ENCODE measurements at places on chromosomes 5 and 9.

- no peak for DNase-seq
Observed at GRCh38 chr5:27328480-27328879, 290.1 kb upstream of the CDH9 start.

- DNase-seq: no peak
Observed at GRCh38 chr9:136280535-136281315, 23.2 kb downstream of the CCDC187 start.

DNA sequence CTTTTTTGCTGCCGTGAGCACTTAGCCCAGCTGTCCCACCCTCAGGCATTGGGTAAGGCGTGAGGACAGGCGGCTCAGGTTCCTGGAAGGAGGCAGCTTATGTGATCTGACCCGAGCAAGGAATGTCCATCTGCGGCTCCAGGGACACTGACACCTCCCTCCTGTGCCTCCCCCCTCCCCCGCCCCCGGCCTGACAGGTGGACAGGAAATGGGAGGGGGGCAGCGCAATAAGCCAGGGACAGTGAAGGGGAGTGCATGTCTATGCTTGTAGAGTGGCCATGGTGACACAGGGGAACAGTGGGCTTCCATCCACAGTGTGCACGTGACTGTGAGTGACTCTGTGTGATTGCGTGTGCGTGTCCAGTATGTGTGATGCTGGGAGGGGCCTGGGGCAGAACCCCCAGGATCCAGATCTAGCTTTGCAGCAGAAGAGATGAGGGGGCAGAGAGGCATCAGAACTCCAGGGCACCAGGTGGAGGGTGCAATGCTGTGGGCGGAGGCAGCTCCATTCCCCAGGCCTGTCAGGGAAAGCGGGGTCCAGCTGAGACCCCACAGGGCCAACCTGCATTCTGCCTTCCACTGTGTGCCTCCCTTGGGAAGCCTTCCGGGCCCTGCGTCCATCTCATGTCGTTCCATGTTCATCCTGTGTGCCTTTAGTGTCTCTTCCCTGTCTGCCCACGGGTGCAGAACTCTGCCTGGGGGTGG lies 30.5 kb downstream of the CNTFR start:
- no peak for DNase-seq

GRCh38 chr9:126561582-126561981 lies 52.1 kb upstream of the LMX1B start:
- DNase-seq: no peak

DNA sequence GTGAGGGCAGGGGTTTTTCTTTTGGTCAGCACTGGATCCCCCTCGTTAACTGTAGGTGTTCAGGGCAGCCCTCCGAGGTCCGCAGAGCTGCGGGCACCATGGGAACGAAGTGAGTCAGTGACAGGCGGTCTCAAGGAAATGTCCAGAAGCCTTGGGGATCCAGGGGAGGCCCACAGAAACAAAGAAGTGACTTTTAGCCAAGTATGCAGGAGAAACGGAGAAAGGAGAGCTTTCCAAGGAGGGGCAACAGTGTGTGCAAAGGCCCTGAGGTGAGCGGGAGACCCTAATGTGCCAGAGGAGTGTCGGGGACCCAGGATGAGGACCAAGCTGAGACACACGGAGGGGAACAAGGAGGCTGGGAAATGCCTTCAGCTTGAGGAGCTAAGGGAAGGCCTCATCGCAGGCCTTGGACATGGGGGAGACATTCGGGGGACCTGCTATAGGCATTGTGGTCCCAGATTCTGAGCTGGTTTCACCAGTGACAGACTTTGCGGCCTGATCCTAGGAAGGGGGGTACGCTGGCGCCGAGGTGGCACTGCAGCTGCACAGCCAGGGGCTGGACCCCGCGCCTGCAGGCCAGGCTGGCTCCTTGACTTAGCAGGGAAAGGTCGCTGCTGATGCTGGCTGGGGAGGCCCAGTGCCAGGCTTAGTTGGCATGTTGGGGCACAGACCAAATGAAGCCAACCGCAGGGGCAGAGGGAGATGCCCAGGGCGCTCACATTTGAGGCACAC lies 3.3 kb downstream of the LTC4S start:
- no peak for DNase-seq

DNA sequence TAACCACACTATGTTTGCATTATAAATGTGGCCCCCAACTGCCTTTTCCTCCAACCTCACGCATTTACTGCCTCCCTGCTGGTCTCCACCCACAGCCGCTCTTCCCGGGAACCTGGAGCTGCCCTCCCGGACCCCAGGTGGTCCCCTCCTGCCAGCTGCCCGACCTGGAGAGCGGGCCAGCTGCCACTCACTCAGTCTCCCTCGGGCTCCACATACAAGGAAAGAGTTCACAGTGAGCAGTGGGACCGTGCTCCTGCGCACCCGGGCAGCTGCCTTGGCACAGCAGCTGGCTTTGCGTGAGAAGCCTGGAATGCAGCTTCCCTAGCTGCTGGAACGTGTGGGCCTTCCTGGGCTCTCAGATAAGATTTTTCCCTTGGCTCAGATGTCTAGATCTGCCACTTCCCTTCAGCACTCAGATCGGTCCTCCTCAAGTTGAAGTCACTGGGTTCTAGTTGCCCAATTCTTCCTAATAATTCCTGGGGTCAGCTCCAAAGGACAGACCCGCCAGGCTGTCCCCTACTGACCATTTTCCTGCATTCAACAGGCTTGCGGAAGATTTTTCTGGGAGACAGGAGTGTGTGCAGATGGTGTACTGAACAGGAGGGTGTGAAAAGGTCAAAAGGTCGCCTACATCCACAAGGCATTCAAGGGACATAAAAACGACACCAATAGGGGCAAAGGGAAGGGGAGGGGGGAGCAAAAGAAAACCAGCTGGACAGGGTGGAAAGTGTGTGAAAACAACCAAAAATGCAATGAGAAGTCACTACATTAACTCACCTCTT lies 69.1 kb downstream of the MYO10 start:
- DNase-seq: no peak

- DNase-seq: no peak
Observed at GRCh38 chr9:91214086-91214485, 147.6 kb downstream of the AUH start.

DNA sequence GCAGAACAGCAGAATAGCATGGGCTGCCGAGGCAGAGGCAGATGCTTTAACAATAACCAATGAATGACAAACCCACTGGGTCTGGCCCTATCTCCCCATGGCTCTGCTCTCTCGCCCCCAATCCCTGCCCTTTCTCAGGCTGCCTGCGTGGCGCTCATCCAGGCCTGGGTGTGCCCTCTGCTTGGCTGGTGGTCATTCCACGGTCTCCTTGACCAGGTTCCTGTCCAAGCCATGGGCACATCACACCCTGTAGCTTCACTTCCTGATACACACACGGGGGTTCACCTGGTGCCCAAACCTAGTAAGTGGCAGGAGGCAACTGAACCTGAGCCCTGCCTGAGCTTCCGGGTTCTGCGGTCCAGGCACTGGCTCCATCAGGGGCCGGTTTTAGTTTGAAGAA lies 87.6 kb downstream of the DAP start:
- DNase-seq: no peak

- DNase-seq: no peak
Observed at GRCh38 chr9:2345013-2345412, 276.6 kb upstream of the VLDLR start.

GRCh38 chr5:113267361-113267900 lies 167.4 kb downstream of the TSSK1B start:
- no peak for DNase-seq

DNA sequence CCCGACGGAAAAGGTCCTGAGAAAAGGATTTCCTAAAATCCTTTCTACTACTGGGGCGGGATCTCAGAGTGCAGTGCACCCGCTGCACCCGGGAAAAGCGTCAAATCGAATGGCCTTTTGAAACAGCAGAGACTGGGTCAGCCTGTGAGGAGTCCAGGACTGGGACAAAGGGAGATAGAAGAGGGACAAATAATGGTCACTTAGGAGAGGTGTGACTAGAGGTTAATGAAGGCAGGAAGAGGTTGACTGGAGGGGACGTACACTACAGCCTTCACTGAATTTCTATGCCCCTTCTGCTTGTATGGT lies 1.5 kb downstream of the PLPPR1 start:
- no peak for DNase-seq

GRCh38 chr9:2215921-2216441 lies 200.8 kb downstream of the SMARCA2 start:
- DNase-seq: no peak

- no peak for DNase-seq
Observed at GRCh38 chr5:13606051-13606450, 338.4 kb downstream of the DNAH5 start.

DNA sequence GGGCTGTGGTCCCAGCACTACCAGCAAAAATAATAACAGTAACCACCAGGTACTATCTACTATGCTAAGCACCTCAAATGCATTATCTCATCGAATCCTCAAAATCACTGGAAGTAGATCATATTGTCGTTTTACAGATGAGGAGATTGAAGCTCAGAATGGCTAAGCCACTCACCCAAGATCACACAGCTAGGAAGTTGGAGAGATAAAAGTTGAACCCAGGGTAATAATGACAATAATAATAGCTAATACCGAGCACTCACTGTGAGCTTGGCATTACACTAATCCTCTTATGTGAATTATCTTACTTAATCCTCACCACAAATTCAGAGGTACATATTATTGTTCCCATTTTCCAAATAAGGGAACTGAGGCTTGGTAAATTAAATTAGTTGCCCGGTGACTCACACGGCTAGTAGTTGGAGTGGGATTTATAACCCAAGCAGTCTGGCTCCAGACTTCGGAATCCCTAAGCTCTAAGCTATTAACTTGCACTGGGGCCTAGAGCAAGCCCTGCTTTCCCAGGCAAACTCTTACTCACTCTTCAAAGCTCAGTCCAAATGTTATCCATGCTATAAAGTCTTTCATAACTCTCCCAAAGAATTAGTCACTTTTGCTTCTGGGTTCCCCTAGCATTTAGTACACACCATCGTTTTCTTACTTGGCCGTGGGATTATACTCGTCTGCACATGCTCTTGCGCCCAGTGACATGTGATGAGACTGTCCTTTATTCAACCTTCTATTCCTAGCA lies 3.8 kb downstream of the ARSI start:
- DNase-seq: no peak

GRCh38 chr5:117255211-117256027 lies 680.8 kb upstream of the SEMA6A start:
- no peak for DNase-seq

GRCh38 chr9:79371948-79372555 lies 199.7 kb upstream of the TLE4 start:
- no peak for DNase-seq

DNA sequence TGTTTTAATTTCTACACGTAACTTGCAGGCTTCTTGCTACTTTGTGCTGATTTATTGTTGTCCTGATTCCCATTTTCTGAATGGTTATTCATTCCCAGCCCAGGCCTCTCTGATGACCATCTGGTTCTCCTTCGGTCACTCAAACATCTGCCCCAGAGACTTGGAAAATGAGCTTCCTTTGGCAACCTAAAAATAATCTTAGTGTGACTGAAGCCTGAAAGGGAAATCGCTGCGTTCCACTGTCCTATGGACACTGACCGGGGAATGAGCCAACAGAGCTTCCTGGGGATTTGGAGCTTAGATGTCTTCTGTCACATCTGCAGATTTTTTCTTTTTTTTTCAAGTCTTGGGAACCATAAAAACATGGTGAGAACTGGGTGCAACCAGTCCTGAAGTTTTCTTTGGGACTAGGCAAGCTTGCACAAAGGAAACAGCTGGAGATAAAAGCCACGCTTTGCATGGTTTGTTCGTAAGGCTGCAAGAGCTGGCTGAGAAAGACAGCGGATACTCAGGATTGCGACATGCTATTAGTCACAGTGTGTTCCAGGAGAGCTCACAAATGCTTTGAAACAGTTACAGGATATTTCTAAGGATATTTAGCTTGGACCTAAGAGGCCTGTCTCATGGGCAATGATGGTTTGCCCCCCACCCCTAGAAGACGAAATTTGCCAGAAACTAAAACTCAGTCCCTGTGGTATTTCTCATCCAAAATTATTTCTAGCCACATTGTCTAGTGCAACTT lies 146.2 kb downstream of the GOLPH3 start:
- DNase-seq: no peak

DNA sequence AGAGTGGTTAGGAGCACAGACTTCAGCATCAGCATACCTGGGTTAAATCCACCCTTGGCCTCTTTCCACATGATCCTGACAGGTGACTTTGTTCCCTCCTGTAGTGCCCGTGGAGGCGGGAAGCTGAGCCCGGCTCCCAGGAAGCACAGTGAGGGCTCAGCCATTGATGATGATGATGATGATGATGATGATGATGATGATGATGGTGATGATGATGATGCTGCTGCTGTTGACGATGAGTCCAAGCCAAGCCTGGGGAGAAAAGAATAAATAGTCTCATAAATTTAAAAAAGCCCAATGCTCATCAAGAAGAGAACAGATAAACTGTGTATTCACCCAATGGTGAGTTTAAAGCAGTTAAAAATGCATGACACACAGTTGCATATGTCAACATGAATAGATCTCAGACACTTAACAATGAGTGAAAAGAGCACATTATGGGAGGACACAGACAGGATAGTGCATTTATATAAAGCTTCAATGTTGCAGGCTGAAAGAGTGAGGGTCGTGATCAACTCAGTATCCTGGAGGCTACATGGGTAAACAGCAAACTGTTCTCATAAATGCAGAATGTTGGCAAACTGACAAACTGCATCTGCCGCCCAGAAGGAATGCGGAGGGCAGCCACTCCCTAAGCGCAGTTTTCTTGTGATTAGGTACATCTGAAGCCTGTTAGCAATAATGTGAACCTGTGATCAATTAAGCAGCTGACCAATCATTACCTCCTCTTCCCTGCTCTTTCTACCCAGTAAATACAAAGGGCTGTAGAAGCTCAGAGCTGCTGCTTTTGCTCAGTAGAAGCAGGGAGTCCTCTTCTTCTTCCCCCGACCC lies 11.7 kb upstream of the CFAP157 start:
- DNase-seq: no peak

GRCh38 chr5:6659941-6660684 lies 26.9 kb downstream of the SRD5A1 start:
- no peak for DNase-seq

GRCh38 chr9:13268469-13268868 lies 11.0 kb downstream of the MPDZ start:
- no peak for DNase-seq

GRCh38 chr9:120937127-120937526 lies 10.5 kb upstream of the TRAF1 start:
- no peak for DNase-seq

GRCh38 chr5:174464504-174465165 lies 259.7 kb upstream of the MSX2 start:
- DNase-seq: no peak

DNA sequence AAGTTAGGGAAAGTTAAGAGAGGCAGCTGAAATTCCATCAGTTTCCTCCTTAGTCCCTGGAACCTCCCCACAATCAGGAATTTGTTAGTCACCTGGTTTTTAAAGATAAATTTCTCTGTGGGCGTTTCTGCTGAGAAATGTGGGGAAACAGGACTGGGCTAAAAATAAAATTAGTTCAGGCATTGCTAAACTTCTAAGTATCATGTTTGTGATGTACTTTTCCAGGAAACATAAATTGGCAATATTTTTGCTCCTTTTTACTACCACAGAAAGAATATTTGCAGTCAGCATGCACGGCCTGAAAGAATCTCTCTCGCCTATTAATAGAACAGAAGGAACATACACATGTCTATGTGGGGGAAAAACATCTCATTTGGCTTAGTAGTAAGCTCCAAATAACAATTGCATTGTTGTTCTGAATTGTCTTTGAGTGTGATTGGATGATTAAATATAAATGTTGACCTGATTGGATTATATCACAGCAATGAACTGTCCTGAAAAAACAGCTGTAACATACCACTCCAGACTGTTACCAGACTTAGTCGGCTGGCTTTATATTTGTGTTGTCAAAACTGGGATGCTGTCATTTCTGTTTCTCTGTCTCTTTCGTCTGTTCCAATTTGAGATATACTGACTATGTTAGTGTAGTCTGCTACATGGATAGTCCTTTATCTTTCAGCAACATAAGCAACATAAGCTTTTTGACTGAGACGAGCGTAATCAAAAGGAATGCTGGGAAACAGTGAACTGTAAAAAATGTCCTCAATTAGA lies 12.9 kb downstream of the TJP2 start:
- DNase-seq: no peak

Data from stimulated activated CD4-positive, alpha-beta T cell treated with anti-CD3 and anti-CD28 coated beads, Interleukin-12 subunit alpha, Interleukin-12 subunit beta, amount 100 ng/mL, for 4 hours (primary cell).